ENCODE measurements at places on chromosomes 3 and 15.

DNA sequence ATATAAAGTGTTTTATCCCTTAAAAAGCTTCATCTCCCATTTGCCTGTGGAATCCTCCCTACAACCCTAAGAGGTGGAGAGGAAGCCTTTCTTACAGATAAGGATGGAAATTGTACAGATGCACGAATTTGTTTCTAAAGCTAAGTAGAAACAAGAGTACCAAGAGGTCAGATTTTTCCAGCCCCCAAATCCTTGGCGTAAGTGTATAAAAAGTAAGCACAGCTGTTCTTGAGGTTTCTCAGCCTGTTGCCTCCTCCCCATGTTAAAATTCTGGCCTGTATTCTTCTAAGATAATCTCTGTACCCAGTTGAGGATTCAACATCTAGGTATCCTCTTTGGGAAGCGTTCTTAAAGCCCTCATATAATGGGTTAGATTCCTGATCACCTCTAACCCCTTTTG, 34.9 kb downstream of the RAB7A start:
- DNase-seq: no peak

DNA sequence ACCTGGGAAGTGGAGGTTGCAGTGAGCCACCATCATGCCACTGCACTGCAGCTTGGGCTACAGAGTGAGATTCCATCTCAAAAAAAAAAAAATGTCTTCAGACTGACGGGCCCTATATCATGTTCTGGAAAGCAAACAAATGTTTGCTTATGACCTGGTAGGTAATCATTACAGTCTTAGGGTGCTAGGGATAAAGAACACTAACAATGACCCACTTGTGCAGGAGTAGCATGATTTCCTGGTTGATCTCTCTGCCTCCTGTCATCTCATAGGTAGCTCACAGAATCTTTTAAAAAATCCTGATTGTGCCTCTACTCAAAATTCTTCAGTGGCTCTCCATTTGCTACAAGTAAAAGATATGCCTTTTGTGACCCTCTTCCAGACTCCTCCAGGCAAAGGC, 74.5 kb upstream of the TSPAN3 start:
- no peak for DNase-seq

GRCh38 chr15:64884679-64885078, 27.0 kb upstream of the ANKDD1A start:
- DNase-seq: no peak

DNA sequence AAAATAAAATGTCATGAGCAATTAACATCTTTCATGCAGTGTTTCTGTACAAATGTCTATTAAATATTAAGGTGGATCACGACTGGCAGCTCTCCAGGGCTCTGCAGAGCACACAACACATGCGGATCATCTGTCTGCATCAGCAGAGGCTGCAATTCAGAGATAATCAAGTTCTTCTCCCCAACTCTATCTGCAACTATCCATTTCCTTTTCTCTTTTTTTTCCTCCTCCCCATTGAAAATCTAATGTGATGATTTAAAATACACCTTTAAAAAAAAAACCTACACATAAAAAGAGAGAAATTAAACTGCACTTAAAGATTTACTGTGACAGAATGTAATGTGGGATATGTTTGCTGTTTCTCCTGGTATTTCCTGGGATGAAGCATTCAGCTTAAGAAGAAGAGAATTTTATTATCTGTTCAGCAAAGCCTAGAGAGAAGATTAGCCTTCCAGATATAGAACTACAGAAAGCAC, 352.6 kb upstream of the CCDC54 start:
- no peak for DNase-seq

DNA sequence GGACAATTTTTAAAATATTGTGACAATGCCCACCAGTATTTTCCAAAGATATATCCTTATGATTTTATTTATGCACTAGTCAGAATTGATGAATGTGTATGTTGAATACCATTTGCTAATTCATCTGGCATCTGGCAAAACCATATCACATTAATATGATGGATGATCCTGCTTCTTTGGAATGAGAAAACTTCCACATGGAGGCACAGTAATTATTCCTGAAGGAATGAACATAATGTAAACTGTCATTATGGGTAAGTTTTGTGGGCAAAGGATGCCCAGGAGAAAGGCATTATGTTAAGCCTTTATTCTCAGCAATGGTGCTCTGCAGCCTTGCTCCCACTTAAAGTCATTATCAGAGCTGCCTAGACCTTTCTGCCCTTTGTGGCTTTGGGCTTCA, 113.0 kb upstream of the MME start:
- DNase-seq: no peak

GRCh38 chr3:183387797-183388196, 40.6 kb downstream of the MCF2L2 start:
- no peak for DNase-seq
